Activated CD8-positive, alpha-beta memory T cell treated with anti-CD3 and anti-CD28 coated beads, Interleukin-2, amount 10 ng/mL, durations not matched to agents 7 days and 5 days (primary cell): ENCODE measurements at places on chromosomes 3 and 15. TPM values are rescaled to one million over a fixed set of nuclear protein-coding genes. Genes with fewer than 3 reads are reported as not detected.

P2RY14 gene
- 2.2 TPM for total RNA-seq

SACM1L gene
- 71.6 TPM for total RNA-seq

SPSB4 gene
- total RNA-seq = not detected

IGF2BP2 gene
- total RNA-seq = not detected

GABRR3 gene
- total RNA-seq = not detected

CD86 gene
- 23.4 TPM for total RNA-seq

GRCh38 chr3:135762188-135762856 is 203.2 kb upstream of the PPP2R3A start:
- DNase-seq = no peak

DNA sequence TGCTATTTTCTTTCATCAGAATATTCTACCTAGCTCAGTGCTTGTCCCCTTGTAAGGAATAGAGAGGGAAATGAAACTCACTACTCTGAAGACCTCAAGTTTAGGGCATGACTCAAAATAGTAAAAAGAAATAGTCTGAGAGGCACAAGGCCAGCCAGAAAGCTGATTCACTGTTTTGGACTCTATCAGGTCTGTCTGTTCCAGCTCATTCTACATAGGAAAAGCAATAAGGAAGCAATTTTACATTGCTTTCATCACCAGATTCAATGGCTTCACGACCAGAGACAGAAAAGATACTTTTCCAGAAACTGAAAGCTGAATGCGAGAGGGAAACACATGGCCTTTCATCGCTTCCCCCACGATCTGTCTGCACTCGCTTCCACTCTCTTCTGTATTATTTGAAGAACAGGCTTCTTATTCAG is 276.0 kb downstream of the GBE1 start:
- DNase-seq = no peak

- DNase-seq = no peak
These were observed 39.3 kb upstream of the CEMIP start for GRCh38 chr15:80739919-80740318.

- DNase-seq = no peak
These were observed 86.9 kb upstream of the SLC25A26 start for GRCh38 chr3:66133853-66134445.

GRCh38 chr3:157533298-157534070 is 30.3 kb upstream of the VEPH1 start:
- no peak for DNase-seq

- DNase-seq = peak; percentile 48
These were observed 1.0 kb downstream of the EOMES start for GRCh38 chr3:27720899-27721716.

GRCh38 chr15:45660231-45660979 is 25.6 kb downstream of the SQOR start:
- DNase-seq = no peak

DNA sequence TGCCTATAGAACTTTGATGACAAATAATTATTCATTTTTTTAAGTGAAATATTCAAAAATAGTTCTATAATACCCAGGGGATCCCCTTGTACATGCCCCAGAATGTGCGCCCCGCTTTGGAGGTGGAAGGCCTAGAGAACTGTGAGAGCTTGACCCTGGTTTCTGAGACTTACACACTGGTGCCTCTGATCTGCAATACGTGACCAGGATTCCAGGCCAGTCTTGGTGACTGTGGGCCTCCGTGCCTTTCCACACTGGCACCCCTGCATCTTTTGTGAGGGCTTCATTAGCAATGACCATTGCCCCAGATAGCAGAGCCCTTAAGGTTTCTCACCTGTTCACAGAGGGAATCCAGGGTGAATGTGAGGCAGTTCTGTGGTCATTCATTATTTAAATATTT is 44.0 kb downstream of the CLSTN2 start:
- DNase-seq = no peak

DNA sequence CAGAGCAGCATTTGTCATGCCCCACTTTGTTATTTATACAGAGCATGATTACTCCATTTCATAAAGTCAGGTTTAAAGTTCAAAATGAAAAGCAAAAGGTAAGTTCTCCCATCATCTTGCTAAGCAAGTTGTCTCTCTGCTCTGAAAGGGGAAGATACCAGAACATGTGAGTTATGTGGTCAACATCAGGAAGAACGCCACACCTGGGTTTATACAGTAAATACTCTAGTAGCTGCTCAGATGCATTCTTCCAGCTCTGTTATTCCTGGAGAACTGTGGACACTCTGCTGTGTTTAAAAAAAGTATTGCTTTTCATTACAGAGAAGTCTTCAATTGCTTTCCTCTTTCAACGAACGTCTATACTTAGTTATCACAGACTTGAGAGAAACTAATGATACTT is 145.7 kb downstream of the PLCL2 start:
- DNase-seq = no peak

DNA sequence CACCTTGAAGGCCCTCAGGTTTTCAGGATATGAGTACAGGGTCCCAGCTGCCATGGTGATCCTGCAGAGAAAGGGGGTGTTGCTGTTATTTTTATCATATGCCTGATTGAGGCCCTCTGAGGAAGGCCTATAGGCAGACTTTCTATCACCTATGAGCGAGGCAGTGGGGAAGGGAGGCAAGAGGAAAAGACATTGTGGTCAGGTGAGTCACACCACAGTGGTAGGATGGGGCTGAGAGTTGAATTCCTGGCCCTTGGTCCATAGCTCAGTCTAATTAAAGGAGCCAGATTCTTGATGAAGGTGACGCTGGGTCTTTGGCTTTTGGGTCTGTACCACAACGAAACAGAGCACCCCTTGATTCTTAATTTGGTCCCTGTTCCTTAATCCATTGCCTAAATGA is 72.7 kb downstream of the ZNF621 start:
- DNase-seq = no peak

GRCh38 chr15:23565395-23566070 is at the start of gene MKRN3:
TSS of gene MKRN3 (plus strand) at chr15:23565674. CDS start at chr15:23565783, 109 bp downstream.
- DNase-seq = peak; percentile 48

DNA sequence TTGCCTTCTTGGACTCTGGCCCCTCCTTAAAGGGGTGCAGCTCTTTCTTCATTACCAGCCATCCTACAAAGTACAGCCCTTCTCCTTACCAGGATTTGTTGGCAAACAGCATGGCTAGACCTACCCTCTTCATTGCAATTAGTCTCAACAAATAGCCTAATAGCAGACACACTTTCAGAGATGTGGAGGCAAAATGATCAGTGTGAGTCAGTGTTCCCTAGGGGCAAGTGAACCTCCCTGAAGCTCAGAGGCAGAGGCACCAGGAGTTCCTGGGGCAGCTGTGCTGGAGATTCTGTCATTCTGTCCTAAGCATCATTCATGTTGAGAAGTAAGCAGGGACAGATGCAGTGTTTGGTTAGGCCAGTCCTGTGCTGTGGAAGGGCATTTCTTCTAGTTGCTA is 14.6 kb upstream of the MECOM start:
- no peak for DNase-seq

DNA sequence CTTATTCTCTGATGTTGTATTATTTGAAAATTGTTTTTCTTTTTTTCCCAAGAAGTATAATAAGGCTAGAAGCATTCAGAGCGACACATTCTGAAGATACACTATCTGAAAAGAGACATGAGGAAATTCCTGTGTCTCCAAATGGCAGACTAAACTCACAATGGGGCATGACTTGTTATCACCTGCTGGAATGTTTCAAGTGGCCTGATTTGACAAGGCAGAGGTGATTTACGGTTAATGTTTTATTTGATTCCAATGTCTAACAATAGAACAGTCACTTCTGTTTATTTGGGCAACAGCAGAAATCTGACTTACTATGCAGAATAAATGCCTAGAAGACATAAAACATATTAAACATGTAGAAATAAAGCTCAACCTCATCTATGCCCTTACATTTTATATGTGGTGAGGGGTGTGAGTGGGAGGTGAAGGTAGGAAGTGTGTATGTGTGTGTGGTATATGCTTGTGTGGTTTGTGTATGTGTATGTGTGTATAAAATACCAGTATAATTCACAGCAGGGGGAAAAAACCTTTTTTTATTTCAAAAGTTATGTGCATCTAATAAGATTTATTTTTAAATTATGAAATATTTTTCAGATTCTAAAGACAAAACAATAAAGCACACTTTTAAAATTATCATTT is 1051.7 kb downstream of the ROBO2 start:
- DNase-seq = no peak

DNA sequence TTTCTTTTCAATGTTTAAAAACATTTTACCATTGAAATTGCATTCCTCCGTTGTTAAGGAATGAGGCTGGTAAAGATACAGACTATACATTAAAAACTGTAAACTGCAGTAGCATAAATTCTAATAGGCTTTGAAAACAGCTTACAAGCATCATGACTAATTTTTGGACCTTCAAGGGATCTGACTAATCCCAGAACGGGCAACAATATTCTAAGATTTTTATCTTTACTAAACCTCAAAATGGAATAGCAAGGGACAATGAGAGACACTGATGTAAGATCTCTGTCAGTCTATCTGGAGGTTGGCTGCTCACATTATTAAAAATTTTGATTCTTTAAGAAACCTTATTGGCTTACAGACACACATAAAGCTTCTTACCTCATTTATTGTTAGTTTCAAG is 74.7 kb downstream of the BTD start:
- no peak for DNase-seq

DNA sequence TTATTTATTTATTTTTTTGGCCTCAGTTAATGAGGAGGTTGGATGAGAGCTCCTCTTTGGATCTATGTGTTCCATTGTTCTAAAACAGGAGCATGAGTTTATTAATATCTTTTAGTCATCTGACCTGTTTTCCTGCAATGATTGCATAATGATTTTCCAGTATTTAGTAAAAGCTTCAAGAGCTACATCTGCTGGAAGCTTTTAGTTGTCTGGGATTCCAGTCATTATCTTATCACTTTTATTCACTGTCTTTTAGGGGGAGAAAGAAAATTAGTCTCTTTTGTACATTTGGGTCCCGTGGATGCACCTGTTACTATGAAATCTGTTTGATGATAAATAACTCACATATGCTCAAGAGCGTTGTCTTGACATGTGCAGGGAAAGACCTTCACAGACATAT is 1270.0 kb downstream of the ROBO1 start:
- no peak for DNase-seq

- no peak for DNase-seq
These were observed 284.8 kb upstream of the CTNNB1 start for GRCh38 chr3:40914475-40914874.

DNA sequence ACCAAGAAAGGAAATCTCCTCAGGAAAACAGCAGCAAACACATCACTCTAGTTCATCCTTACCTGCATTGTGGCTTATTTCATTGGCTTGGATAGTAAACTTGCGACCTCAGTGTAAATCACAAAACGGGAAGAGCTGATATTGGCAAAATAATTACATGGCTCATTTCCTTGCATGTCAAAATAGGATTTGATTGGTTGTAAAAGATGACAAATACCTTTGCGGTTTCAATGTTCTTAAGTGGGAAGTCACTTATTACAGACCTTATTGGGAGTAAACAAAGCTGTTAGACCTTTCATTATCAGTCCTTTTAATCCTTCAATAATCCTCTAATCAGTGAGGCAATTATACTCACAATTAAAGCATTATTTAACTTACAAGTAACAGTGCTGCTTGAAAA is 590.6 kb downstream of the MAGI1 start:
- no peak for DNase-seq

- DNase-seq = peak; percentile 89
These were observed 68.9 kb downstream of the SMAD3 start for GRCh38 chr15:67134067-67134838.
